ENCODE measurements at places on chromosomes 3 and 15. TPM values are rescaled to one million over a fixed set of nuclear protein-coding genes. Genes with fewer than 3 reads are reported as not detected.

The ZBED2 gene
- 0.14 TPM for total RNA-seq

The SPINK8 gene
- not detected for total RNA-seq

The DYNLT2B gene
- total RNA-seq, result 10.8 TPM

The GOLGA8Q gene
- total RNA-seq, result not detected

The DISP2 gene
- total RNA-seq, result 4.6 TPM

The SENP7 gene
- 8.5 TPM for total RNA-seq

The PLA1A gene
- total RNA-seq, result 0.75 TPM

The DNAH12 gene
- 0.45 TPM for total RNA-seq

The CDHR4 gene
- not detected for total RNA-seq

The GJD2 gene
- total RNA-seq, result not detected

The ALDH1A3 gene
- 6.6 TPM for total RNA-seq

The UROC1 gene
- not detected for total RNA-seq

The SLC2A2 gene
- 4.0 TPM for total RNA-seq

The APBA2 gene
- not detected for total RNA-seq

The DCP1A gene
- 32.9 TPM for total RNA-seq

Data from Caco-2 (cell line).